ENCODE measurements at places on chromosomes 13 and 19.

DNA sequence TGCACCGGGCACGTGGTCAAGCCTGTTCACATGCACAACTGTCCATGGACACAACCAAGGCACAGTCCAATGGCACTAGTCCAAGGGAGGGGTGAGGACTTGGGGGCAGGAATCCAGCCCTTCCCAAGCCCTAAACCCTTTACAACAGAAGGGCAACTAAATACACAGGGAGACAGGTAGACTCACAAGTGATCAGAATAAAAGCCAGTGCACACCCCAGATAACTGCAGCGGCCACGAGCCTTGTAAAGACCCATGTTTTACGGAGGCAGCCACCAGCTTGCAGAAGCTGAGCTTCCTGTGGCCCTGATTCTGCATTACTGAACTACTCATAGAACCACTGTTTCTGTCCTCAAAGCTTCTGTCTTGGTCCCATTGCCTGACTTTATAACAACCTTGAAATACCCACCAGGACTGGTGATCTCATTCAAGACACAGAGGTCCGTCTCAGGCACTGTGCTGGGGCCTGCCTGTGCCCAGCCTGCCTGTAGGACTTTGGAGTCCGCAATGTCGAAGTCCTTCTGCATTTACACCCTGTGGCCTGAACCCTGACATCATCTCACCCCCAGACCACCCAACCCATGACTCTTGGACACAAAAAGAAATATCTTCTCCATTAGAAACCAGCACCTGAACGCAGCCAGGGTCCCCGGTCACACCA is 181.2 kb downstream of the COL4A1 start:
- DNase-seq = no peak

DNA sequence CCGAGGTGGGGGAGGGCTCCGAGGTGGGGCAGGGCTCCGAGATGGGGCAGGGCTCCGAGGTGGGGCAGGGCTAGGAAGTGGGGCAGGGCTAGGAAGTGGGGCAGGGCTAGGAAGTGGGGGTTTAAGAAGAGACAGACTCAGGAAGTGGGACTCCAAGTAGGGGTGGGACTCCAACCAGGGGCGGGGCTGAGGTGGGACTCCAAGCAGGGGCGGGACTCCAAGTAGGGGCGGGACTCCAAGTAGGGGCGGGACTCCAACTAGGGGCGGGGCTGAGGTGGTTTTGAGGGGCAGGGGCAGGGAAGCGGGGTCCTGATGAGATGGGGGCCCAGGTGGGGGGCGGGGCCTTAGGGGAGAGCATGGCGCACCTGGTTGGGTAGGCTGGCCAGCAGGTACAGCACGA is 13.6 kb downstream of the CFD start:
- DNase-seq = peak; percentile 53

DNA sequence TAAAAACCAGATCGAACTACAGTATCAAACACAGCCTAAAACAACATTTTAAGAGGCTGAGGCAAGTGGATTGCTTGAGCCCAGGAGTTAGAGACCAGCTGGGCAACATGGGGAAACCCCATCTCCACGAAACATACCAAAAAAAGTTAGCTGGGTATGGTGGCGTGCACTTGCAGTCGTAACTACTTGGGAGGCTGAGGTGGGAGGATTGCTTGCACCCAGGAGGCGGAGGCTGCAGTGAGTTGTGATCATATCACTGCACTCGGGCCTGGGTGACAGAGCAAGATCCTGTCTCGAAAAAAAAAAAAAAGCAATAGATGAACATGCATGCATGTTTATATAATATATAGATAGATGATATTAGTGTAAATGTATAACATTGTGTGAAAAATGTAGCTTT is 5.2 kb upstream of the MRPS31 start:
- no peak for DNase-seq

- no peak for DNase-seq
Observed at GRCh38 chr19:45821103-45821521, 6.0 kb upstream of the RSPH6A start.

- no peak for DNase-seq
Observed at GRCh38 chr19:6535558-6536137, 4.8 kb downstream of the TNFSF9 start.

- DNase-seq = no peak
Observed at GRCh38 chr19:43476606-43477005, 11.2 kb upstream of the LYPD3 start.

- peak; percentile 74 for DNase-seq
Observed at GRCh38 chr19:1243768-1244692, 2.5 kb downstream of the ATP5F1D start.

- DNase-seq = no peak
Observed at GRCh38 chr13:35514801-35515502, 38.5 kb upstream of the MAB21L1 start.

DNA sequence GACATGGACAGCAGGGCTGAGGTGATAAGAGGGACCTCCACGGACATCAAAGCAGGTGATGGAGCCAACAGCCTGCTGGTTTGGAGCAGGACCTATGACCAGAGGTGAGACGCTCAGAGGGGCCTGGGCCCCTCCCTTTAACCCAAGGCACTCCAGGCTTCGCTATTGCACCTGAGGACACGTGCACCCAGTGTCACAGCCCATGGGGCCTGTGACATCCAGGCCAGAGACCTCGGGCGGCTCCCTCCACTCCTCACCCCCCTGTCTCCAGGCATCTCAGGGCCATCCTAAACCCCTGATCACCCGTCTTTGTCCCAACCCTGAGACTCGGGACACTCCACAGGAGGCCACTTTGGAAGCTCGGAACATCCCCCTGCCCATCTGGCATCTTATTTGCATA is 12.9 kb downstream of the ADGRE5 start:
- DNase-seq = no peak

Data from stimulated activated CD4-positive, alpha-beta T cell treated with anti-CD3 and anti-CD28 coated beads, TNF-alpha, amount 100 ng/mL, for 4 hours (primary cell).